ENCODE measurements at places on chromosomes 6 and 20.

DNA sequence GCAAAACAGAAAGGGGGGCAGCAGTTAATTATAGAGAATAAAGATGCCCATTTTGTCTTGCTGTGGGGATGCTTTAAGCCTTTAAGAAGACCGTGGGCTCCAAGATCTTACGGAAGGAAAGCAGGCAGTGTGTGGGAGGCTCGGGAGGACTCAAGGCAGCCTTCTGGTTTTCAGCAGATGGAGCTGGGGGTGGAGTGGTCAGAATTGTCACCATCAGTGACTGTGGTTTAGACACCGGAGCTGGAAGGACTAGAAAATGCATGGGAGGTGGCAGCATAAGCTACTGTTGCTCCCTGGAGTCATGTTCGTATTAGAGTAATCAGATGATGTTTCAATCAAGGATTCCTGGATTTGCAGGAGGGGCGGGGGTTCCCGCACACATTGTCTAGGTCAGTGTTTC is 3.7 kb downstream of the PHACTR1 start:
- no peak for DNase-seq

- DNase-seq: no peak
These were observed 509.8 kb downstream of the EPM2A start for GRCh38 chr6:145225500-145225899.

DNA sequence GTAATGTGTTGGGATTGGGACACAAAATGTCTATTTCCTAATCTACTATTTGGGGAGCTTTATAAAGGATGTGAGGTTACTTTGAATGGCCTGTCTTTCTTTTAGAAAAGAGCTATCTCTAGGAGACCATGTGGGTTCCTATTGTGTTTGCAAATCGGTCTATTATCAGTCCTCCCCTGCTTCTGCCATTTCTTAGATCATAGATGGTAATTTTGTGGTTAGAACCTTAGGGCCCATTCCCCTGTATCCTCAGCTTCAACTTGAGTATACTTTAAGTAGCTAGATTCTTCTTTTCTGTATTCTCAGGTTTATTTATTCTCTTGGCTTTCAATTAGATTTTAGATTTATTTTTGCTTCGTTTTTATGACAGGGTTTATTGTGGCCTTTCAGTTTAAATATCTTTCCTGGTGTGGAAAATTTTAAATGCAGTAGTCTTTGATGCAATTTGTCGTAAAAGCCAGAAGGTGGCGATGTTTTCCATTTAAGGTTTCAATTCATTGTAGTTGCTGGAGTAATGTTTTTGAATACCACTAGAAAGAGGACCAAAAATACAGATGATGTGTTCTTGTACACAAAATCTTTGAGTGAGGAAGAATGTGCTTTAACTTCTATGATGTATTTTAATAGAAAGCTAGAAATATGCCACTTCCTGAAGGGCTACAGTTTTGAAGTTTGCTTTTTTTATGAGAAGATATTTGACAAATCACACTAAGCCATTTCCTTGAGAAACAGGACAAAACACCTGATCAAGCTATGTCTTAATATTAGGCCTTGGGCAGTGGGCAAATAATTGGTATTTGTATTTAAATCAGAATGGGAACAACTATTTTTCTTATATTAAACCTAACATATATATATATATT is 20.3 kb downstream of the TBPL1 start:
- DNase-seq: peak; percentile 50

GRCh38 chr20:62104791-62105345 is 17.4 kb upstream of the LSM14B start:
- no peak for DNase-seq

GRCh38 chr20:16111172-16111832 is 461.9 kb downstream of the KIF16B start:
- no peak for DNase-seq

DNA sequence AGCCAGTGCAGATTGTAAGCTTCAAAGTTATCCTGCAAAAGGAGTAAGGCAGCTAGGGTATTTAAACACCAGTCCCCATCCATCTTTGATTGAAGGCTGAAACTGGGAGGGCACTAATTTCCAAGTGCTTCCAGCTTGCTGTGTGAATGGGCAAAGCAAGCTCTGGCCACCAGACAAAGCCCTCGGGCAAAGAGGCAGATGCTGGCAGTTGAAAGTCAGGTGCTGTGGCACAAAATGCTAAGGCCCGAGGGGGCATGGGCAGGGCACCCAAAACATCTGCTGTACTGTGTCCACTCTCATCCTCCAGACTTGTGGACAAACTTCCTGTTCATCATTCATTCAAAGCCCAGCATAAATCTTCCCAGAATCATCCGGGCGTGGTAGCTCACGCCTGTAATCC is 62.9 kb downstream of the TRMT6 start:
- no peak for DNase-seq

DNA sequence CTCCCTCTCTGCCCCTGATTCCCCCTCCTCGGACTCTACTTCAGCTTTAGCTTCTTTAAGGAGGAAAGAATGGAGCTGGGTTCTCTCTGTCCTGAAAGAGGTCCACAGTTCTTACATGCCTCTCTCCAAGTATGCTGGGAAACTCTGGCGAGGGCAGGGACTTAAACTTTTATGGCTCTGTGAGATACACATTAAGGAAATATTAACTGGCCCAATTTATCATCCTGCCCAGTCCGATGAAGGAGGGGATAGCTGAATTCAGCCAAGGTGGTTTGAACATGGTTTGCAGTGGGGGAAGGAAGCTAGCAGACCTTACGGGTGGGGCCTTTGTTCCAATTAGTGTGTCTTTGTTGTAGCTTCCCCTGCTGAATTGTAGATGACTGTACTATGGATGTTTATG is 121.7 kb downstream of the EYA4 start:
- no peak for DNase-seq

DNA sequence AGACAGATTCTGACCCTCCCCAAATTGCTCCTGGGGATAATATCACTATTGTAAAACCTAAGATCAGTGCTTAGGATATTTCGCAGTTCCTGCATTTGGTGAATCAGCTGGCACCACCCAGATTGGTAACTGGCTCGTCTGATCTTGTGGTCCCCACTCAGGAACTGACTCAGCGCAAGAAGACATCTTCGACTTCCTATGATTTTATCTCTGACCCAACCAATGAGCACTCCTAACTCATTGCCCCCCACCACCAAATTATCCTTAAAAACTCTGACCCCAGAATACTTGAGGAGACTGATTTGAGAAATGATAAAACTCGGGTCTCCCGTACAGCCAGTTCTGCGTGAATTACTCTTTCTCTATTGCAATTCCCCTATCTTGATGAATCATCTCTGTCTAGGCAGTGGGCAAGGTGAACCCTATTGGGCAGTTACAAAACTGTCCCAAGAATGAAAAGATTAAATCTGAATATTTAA is 55.7 kb upstream of the PRND start:
- peak; percentile 83 for DNase-seq

GRCh38 chr6:1310628-1311399 is 1.1 kb upstream of the FOXQ1 start:
- DNase-seq: no peak

- DNase-seq: no peak
These were observed 1.9 kb upstream of the BLOC1S5 start for GRCh38 chr6:8066108-8066507.

DNA sequence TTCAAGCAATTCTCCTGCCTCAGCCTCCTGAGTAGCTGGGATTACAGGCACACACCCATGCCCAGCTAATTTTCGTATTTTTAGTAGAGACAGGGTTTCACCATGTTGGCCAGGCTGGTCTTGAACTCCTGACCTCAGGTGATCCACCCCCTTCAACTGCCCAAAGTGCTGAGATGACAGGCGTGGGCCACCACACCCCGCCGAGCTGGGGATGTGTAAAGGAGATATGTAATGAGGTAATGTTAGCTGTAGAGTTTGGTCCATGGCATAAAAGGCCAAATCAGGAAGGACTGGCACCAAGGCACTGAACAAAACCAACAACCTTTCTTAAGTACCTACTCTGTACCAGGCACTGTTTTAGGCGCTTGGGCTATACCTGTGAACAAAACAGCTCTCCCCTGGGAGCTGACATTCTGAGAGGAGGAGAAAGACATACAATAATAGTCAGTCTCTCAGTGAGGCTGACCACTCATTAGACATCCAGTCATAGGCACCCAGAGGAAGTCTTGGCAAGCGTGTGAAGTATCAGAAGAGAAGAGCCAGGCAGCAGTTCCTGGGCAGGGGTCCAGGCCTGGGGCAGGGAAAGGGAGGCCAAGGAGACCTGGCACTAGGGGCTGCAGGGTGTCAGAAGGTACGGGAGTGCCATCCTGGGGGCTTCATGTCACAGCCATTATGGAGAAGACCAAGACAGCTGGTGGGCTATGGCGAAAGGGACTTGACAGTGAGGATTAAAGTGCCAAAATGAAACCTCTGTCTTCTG is 164.8 kb upstream of the DTNBP1 start:
- DNase-seq: no peak

- DNase-seq: no peak
These were observed 79.8 kb downstream of the DOK5 start for GRCh38 chr20:54555150-54555549.

- DNase-seq: no peak
These were observed 289.6 kb downstream of the PREX1 start for GRCh38 chr20:48538058-48538825.

GRCh38 chr6:35736253-35736894 is 458 bp upstream of the ARMC12 start:
- peak; percentile 90 for DNase-seq

- DNase-seq: no peak
These were observed 326 bp downstream of the ZMYND8 start for GRCh38 chr20:47356220-47356525.

GRCh38 chr20:39021748-39022147 is 59.6 kb downstream of the DHX35 start:
- no peak for DNase-seq

DNA sequence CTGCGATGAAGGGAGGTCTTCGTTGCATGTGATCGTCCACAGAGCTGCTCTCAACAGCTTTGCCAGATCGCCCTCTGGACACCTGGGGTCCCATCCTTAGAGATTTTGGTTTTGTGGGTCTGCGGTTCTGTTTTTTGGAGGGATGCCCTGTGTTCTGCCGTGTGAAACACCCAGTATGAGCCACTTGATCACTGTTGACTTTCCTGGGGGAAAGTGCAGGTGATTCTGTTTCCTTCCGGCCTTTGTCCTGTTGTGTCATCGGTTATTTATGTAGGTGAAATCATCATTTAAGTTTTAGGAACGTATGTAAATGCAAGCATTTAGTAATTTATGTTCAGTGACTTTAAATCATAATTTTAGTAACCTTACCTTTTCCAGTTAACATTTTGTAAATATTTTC is 56.4 kb upstream of the SLC22A1 start:
- DNase-seq: no peak

DNA sequence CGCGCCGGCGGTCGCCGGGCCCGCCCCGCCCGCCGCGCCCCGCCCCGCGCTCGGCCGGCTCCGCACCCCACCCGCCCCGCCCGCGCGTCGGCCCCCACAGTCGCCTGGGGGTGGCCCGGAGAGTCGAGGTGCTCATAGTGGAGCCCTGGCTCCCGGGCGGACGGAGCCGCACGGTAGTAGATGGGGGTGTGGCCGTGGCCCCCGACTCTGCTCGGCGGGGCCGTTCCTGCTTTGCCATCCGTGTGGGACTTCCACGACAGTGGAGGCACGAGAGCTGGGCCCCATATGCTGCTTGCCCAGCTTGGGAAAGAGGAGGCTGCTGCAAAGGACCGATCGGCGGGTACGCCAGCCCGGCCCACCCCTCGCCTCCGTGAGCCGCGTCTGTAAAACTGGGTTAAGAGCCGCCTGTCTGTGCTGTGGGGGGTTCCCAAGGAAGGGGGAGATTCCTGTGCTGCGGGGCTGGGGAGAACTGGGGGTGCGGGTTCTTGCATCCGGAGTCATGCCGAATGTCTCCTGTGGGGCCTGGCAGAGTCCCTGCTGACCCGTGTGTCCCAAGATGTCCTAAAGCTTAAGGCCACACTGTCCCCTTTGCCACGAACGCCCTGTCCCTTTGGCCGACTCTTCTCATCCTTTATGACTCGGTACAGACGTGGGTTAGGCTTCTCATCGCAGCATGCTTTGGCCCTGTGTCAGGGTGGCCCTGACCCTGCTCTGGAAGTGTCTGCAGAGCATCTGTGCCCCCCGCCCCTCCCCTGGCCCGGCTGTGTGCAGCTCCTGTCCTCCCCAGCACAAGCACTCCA is at the start of gene OPRL1:
Gene OPRL1, plus strand, starts transcription at position 70 of the 800 bp plus-strand sequence. CDS start 12,639 bp downstream, outside the sequence.
- DNase-seq: no peak

DNA sequence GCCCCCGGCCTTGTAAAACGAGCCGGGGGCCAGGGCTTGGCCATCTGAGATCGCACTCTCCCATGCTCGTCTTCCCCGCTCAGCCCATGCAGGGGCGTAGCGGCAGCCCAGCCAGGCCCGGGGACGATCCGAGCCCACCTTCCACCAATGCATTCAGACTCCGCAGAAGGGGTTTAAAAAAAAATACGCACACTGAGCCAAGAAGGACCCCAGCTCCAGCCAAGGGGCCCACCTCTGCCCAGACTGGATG is 320 bp downstream of the GSTA4 start:
- DNase-seq: peak; percentile 6

DNA sequence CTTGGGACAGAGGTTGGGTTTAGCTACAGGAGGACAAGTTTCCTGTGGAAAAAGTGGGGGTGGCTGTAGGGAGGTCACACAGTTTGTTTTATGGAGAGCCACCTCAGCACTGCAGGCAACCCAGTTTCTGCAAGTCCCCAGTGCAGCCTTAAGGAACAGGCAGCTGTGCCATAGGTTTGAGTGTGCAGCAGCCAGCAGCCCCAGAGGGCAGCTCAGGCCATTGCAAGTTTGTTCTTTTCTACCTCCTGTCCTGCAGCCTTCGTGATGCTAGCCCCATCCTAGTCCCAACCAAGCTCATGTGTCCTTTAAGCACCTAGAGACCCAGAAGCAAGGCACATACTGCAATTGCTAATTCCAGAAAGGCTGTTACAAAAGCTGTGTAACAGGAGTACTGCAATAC is 58.8 kb downstream of the ZBTB9 start:
- no peak for DNase-seq

DNA sequence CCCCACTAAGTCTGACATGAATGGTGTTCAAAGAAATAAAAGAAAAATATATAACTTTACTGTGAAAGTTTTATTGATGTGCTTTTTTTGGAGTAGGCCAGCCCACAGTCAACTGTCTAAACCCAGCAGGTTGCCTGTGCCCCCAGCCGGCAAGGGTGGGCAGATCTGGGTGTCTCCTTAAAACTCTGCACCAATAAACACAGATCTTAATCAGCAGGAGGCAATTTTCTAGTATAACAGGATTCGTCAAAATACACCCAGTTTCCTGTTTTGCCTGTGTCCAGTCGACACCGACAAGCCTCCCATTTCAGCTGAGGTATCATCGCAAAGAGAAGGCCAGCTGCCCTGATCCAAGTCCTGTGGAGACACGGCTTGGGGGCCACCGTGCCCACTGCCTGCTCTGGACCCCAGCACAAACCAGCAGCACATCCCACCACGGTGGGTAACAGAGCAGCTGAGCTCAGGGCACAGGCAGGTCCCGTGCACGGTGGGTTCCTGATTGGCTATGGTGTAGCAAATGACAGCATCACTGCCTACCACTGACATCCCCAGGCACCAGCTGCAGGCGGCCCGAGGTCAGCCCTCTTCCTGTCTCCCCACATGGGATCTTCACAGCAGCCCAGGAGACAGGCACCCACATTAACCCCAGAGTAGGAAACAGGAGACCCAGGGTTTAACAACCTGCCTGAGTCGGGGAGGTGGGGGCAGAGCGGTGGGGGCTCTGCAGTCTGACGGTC is 15.7 kb downstream of the BMP7 start:
- no peak for DNase-seq

GRCh38 chr6:68637782-68638181 is 2.7 kb downstream of the ADGRB3 start:
- DNase-seq: no peak
